Muscle of back (tissue), 13 donors: ENCODE measurements at places on chromosomes 16 and 17. TPM values are rescaled to one million over a fixed set of nuclear protein-coding genes. Genes with fewer than 3 reads are reported as not detected.
A peak's percentile ranks its signal among the peaks of the same experiment; 100 is the strongest.

MYH1 gene
- polyA plus RNA-seq: 14.1 TPM

GRCh38 chr16:58346831-58347371, 45.4 kb upstream of the GINS3 start:
- DNase-seq: peak; percentile 13

DNA sequence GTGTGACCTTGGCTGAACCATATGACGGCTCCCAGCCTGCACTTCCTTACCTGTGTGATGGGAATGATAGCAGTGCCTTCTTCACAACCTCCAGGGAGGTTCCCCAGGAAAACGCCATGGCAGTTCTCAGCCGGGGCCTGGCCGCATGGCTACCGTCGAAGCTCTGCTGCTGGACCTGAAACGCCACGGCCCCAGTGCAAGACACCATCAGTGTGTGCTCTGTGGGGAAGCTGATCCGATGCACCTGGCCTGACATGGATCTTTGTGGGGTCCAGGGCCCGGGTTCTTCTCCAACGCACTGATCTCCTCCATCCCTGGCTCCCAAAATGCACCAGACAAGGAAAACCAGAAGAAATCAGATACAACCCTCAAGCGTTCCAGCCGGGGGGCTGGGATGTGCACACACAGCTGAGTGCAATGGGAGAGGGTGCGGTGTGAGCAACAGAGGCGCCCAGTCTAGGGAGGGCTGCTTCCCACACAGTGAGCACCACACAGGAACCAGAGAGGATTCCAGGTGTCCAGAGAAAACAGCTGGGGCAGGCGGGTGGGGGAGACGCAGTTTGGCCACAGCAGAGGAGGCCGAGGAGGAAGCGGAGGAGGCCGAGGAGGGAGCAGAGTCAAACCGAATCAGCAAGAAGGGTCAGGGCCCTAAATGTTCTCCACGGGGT, 54.3 kb upstream of the ZNF469 start:
- no peak for DNase-seq

- no peak for DNase-seq
Observed at GRCh38 chr16:89392881-89393737, 97.3 kb downstream of the ANKRD11 start.

GRCh38 chr17:61551255-61551742, 39.7 kb downstream of the NACA2 start:
- DNase-seq: peak; percentile 76

DNA sequence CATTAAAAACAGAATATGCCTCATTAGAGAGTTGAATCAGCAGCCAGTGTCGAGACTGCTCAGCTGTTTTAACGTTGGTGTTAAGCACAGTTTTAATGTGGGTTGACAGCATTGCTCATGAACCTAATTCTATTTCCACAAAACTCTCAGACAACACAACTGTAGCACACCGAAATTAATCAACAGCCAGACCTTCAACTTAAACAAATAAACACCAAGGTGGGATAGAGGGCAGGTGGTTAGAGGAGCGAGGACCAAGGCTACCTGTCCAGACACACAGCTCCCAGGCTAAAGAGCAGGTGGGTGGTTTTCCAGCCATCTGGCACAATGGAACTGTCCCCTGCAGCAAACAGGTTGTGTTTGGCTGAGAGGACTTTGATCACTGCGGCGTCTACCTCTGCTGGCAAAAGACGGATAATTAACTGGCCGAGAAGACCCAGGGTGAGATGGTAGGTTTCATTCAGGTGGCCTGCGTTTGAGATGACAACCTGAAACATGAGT, 69.6 kb upstream of the ATP2A3 start:
- DNase-seq: no peak

KRT25 gene
- not detected for polyA plus RNA-seq

- DNase-seq: no peak
Observed at GRCh38 chr17:7131423-7131791, 16.8 kb upstream of the ASGR2 start.

GRCh38 chr16:62079236-62079635, 43.0 kb upstream of the CDH8 start:
- DNase-seq: no peak

PLCG2 gene
- polyA plus RNA-seq: 7.8 TPM

MSLN gene
- 0.48 TPM for polyA plus RNA-seq

- no peak for DNase-seq
Observed at GRCh38 chr16:50844840-50845239, 103.0 kb downstream of the CYLD start.

TUFM gene
- 147 TPM for polyA plus RNA-seq
